Stimulated activated CD8-positive, alpha-beta memory T cell treated with anti-CD3 and anti-CD28 coated beads, Interleukin-2, amount 100 ng/mL, for 48 hours (primary cell): ENCODE measurements at places on chromosomes 1 and 21.

DNA sequence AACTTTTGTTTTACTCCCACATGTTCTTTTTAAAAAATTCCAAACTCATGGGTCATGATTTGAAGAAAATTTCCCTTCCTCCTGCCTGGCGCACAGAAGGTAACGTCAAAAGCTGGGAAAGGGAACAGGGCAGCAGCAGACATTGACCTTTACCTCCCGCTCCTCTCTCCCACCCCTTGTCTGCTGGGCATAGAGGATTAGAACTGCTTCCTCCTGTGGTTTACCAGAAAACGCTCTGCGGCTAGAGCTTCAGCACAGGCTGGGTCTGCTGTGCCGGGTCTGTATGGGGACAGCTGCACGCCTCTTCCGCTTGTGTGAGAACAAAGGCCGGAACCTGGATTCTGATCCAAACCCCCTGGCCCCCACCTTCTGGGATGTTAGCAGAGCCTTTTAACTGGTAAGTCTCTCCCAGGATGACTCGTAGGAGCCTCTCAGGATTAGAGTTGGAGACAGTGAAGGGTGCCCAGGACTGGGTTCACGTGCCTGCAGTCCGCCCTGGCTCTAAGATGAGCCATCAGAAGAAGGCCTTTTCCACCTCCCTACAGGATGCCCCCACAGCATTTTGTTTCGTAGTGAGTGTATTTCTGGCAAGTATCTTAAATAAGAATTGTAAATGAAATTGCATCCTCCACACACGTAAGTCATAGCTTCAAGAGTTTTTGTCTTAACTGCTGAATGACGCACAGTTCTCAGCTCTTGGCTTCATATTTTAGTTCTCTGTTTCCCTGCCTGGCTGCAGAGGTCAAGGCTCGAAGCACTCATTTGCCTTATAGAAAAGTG, 5.2 kb downstream of the H6PD start:
- peak; percentile 39 for DNase-seq

DNA sequence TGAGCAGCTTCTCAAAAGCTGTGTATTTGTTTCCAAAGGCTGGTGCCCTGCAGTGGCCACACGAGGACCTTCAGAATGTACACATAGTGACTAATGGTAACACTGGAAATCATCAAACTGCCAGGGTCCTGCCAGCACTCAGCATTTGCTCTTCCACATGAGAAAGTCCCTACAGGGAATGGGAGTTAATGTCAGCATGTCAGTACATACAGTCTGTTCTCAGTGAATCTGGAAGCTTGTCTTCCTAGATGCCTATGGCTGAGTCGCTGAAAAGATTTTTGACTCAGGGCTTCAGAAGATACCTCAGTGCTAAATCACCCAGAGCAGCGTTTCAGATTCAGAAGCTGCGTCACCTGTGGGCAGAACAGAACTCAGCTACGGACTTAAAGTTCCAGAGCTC, 108.2 kb downstream of the CDC7 start:
- DNase-seq: no peak

DNA sequence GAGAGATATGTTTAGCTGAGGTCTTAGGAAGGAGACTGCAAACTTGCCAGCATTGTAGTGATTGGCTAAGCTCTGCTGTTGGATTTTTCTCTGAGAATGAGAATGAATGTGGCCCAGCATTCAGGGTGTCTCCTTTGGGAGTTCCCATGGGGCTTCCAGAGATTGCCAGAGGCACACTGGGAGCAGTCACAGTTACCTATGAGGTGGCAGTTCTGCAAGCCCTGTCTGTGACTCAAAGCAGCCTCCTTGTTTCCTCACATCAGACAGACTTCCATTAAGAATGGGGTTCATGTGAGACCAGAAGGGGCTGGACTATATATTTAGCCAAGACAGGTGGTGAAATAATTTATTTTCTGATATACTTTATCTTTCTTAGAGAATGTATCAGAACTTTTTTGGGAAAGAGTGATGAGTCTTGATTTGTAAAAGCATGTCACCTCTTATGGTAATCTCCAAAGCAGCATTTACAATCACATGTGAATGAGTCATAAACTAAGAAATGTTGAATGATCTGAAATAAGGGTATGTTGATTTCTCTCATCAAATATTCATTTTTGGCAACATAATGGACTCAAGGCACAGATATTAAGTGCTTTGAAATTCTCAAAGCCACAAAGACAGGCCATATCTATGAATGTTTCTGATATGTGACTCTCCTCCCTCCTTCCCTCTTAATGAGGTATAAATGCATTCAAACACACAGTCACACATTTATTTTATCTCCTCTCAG, 9.5 kb upstream of the SLC19A2 start:
- DNase-seq: no peak

DNA sequence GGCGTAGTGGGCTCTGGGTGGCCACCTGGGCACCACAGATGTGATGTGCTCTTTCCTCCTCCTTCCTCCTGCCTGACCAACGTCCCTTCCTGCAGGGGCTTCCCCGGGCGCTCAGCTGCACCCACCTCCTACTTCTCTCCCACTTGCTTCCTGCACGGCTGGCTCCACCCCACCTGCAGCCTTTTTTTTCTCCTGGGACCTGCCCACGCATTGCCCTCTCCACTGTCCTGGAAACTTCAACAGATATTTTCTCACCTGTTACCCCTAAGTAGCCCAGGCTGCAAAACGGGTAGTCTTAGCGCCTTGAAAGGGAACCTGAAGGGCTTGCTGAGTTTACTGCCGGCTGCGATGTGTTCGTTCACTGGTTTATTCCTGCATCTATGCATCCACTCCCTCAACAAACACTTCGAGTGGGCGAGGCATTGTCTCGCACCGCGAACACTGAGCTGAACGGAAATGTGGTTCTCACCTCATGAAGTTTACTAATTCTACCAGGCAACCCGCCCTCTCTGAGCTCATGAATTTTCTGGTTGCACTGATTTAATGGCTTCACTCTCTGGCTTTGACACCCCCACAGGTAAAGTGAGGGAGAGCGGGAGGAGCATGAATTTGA, 23.6 kb downstream of the ZBTB18 start:
- DNase-seq: no peak

GRCh38 chr1:201603613-201604232, 64.8 kb downstream of the NAV1 start:
- no peak for DNase-seq

DNA sequence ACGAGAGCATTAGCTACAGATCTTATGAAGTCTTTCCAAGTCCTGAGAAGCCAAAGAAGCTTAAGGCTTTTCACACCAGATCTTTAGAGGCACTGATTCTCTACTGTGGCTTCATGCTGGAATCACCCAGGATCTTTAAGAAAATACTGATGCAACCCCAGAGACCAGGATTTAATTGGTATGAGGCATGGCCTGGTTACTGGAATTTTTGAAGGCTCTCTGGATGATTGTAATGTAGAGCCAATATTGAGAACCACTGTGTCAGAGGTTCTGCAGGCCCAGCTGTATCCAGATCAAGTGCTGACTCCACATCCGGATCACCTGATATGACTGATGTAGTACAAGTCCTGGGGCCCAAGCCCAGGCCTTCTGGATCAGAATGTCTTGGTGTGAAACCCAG, 105.7 kb downstream of the PLPPR5 start:
- DNase-seq: no peak

DNA sequence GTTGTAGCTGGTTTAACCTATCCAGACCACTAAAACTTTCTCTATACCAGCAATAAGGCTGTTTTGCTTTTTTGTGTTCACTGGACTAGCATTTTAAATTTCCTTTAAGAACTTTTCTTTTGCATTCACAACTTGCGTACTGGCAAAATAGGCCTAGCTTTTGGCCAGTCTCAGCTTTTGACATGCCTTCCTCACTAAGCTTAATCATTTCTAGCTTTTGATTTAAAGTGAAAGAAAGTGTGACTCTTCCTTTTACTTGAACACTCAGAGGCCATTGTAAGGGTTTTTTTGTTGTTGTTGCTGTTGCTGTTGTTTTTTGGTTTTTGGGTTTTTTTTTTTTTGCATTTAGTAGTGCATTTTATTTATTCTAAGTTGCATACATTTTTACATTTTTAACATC, 15.2 kb downstream of the RPAP2 start:
- DNase-seq: no peak

DNA sequence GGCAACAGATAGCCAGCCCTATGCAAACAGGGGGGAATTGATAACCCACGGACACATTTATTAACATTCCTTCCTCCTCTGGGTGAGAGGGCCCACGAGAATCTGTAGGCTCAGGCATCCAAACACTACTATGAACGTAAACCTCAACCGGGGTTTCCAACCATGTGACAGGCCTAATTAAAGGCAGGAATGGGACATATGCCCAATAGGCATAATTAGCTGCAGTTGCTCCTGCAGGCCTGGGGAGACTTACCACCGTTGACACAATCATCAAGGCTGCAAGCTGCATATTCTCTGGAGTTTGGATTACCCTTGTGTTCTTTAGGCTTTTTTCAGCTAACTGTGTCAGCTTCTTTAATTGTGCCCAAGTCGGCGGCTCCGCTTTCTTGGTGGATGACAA, 22.2 kb upstream of the GBP1 start:
- no peak for DNase-seq

GRCh38 chr1:90925928-90926869, 95.6 kb downstream of the ZNF644 start:
- no peak for DNase-seq

DNA sequence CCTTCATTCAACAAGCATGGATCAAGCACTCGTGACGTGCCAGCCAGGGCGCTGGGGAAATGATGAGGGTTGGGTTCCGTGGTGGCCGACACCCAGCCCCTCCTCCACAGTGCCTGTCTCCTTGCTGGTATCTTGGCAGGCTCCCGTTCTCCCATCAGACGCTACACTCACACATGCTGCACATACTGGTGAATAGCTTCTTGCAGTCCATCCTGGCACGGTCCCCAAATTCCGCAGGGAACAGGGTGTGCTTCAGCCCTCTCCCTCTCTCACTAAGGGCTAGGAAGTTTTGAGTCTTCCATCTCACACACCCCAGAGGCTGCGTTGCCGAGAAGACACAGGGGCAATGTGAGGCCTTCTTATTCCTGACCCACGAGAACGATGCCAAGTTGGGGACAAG, 10.1 kb upstream of the MEF2D start:
- no peak for DNase-seq

GRCh38 chr21:42248783-42249597, 30.1 kb downstream of the ABCG1 start:
- DNase-seq: no peak

GRCh38 chr1:62128745-62129144, 65.9 kb upstream of the L1TD1 start:
- DNase-seq: no peak

GRCh38 chr21:32131164-32131563, 147.7 kb downstream of the MIS18A start:
- DNase-seq: no peak

GRCh38 chr1:192003295-192004077, 154.8 kb upstream of the RGS18 start:
- DNase-seq: no peak

DNA sequence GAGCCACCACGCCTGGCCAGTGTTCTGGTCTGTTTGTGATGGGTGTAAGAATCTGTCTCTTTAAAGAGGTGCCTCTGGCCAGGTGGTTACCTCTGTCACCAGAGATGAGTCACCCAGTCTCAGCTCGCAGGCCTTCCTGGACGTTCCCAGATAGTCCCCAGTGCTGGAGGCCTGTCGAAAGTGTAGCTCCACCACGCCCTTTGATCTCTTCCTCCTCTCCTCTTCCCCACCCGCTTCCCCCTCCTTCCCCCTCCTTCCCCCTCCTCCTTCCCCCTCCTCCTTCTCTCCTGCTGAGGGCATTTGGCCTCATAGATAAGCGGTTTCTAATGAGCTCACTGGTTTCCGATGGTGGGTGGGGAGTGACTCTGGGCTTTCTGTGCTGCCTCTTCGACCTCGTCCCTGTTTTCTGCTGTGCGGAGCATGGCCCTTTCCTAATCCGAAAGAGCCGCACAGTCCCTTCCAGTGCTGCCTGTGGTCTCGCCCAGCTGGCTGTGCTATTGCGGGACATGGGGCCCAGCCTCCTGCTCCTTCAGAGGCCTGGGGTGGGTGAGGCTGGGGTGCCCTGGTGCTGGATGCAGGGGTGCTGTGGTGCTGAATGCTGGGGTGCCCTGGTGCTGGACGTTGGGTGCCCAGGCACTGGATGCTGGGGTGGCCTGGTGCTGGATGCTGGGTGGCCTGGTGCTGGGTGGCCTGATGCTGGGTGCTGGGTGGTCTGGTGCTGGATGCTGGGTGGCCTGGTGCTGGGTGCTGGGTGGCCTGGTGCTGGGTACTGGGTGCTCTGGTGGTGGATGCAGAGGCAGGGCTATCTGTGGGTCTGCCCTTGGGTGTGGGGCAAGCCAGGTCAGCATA, 19.2 kb downstream of the AGPAT3 start:
- no peak for DNase-seq

DNA sequence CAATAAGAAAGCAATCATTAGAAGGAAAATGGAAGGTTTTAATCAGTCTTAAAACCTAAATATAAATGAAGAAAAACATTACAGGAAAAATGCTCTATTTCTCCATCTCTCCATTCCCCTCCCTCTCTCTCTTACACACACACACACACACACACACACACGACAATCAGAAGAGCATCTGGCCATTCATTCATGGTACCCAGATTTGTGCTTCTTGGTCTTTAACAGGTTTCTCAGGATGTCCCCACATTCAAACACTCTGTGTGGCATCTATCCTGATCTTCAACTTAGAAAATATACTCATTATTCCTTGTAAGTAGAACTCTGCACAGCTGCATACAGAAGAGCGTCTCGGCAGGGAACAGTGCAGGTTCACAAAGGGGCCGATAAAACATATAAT, 779 bp downstream of the LRRC40 start:
- DNase-seq: no peak

- DNase-seq: no peak
These were observed 44.5 kb upstream of the TRIM45 start for GRCh38 chr1:117166076-117166475.

- no peak for DNase-seq
These were observed 375.0 kb upstream of the CHRM3 start for GRCh38 chr1:239011382-239011781.

- no peak for DNase-seq
These were observed 1370.4 kb upstream of the PRMT6 start for GRCh38 chr1:105686026-105686425.

DNA sequence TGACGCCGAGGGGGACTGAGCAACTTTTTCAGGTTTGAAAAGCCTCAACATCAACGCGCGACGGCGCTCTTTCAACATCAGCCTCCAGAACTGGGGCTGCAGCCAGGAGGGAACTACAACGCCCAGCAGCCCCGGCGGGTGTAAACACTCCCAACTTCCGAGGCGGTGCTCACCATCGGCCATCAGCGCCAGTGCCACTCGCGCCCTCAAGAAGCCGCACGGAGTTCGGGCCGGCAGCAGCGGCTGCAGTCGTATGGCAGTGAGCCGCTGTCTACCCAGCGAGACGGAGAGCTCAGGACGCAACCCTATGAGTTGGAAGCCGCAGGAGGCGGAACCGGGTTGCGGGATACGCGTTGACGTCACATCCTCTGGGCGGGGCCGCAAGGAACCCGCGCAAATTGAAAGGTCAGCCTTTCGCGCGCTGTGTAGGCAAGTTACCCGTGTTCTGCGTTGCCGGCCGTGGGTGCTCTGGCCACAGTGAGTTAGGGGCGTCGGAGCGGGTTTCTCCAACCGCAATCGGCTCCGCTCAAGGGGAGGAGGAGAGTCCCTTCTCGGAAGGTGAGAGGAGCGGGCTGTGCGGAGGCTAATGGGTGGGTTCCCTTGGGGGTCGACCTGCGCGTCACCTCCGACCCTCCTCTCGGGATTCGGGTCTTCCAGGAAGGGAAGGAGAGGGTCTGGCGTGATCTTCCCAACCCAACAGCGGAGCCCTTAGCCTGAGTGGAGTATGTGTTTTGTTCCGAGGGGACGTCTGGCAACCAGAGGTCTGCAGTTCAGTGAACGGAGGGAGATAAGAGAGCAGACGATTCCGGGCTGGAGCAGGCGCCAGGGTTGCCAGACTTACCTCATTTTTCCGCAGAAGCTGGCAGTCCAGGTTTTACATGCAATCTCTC, at the start of gene EXO1:
TSS of gene EXO1 (plus strand) at position 409 of the 890 bp plus-strand sequence. CDS start 2,222 bp downstream, outside the sequence.
- DNase-seq: peak; percentile 82

GRCh38 chr1:64046243-64046642, 157.2 kb upstream of the UBE2U start:
- DNase-seq: no peak
